Activated CD4-positive, alpha-beta T cell treated with anti-CD3 and anti-CD28 coated beads, Interleukin-2, amount 10 ng/mL, durations not matched to agents 7 days and 5 days (primary cell): ENCODE measurements at places on chromosomes 12 and 14.

- peaks cover 34% of the 10 kb centered on the region for H3K27me3 ChIP-seq
- no peaks in the 10 kb centered on the region for H3K4me1 ChIP-seq
- no peak overlapping the region for H3K27ac ChIP-seq
- H3K4me3 ChIP-seq = no peak overlapping the region
- H3K36me3 ChIP-seq = no peaks in the 10 kb centered on the region
- no peak for DNase-seq
Measured at GRCh38 chr12:106108185-106108835, 30.4 kb downstream of the NUAK1 start.

GRCh38 chr12:108678104-108678730 is 44.5 kb upstream of the SELPLG start:
- H3K27ac ChIP-seq = no peak overlapping the region
- H3K36me3 ChIP-seq = peaks cover 14% of the 10 kb centered on the region
- DNase-seq = no peak
- peaks cover 19% of the 10 kb centered on the region for H3K4me1 ChIP-seq
- H3K4me3 ChIP-seq = no peak overlapping the region

DNA sequence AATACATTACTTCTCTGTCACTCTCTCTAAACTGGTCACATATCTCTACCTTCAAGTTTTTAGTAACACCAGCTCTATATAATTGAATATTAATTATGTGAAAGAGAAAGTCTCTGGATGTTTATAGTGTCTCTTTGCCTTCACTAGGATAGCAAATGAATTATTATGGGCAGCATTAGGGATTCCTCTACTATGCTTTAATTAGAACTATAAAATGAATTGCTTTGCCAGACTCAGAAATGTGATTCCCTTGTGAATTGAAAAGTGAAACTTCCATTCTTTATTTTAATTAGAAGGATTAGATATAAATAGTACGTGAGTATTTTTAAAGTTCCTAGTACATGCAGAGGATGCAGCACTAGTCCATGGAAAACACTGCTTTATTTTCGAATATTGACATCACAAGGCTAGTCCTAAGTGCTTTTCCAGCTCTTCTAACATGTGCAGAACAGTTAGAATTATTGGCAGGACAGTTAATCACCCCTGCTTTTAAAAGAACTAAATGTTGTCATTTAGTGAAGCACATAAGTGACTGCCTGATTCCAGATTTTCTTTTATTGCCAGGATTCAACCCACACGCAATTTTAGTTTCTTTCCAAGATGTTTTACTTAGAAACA is 23.0 kb upstream of the REP15 start:
- H3K4me3 ChIP-seq = no peak overlapping the region
- H3K36me3 ChIP-seq = no peaks in the 10 kb centered on the region
- no peak overlapping the region for H3K27ac ChIP-seq
- H3K27me3 ChIP-seq = no peaks in the 10 kb centered on the region

- no peak overlapping the region for H3K27ac ChIP-seq
- H3K4me1 ChIP-seq = no peaks in the 10 kb centered on the region
- no peak overlapping the region for H3K4me3 ChIP-seq
- no peaks in the 10 kb centered on the region for H3K36me3 ChIP-seq
Measured at GRCh38 chr12:79006306-79006705, 141.7 kb downstream of the SYT1 start.

GRCh38 chr14:86035882-86036281 is 505.9 kb downstream of the FLRT2 start:
- no peaks in the 10 kb centered on the region for H3K27me3 ChIP-seq
- H3K36me3 ChIP-seq = no peaks in the 10 kb centered on the region
- H3K27ac ChIP-seq = no peak overlapping the region
- DNase-seq = no peak
- peaks cover 2% of the 10 kb centered on the region for H3K4me1 ChIP-seq
